Activated CD4-positive, alpha-beta memory T cell treated with anti-CD3 and anti-CD28 coated beads, Interleukin-2, amount 10 ng/mL, durations not matched to agents 7 days and 5 days (primary cell): ENCODE measurements at places on chromosomes 3 and 15.

DNA sequence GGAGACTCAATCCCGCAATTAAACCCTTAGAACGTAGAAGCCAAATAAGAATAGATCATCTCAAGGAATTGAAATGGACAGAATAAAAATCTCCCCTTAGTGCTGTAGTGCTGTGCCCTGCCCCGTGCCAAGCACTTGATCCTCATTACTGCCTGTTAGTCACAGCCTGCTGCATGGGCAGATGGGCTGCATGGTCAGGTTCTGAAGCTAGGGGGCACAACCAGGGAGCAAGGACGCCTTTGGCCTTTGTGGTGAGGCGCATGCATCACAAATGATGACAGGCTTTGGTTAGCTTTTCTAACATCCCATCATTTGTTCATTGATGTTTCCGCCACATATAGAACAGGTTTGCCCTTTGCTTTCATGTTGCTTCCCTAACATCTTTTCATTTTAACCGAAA lies 336.3 kb upstream of the ADAMTS9 start:
- DNase-seq, result no peak

- no peak for DNase-seq
These were observed 10.4 kb upstream of the NCKIPSD start for GRCh38 chr3:48696156-48696555.

- DNase-seq, result no peak
These were observed 223.1 kb upstream of the CTNNB1 start for GRCh38 chr3:40976241-40976640.

DNA sequence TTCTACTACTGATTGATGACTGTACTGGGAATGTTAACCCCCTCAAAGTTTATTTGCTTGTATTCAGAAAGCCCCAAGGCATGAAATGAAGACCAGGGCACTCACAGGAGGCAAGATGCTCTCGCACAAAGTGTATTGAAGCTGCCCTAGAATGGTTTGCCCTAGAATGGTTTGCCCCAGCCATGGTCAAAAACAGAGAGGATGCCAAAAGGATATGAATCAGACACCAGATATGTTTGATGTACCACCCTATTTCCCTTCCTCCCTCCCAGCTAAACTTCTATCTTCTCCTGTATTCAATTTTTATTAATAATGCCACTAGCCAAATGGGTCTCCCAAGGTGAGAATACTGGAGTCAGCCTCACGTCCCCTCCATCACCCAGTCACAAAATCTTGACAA lies 101.3 kb downstream of the TMCO5A start:
- DNase-seq, result no peak

GRCh38 chr15:52102463-52102862 lies 10.1 kb downstream of the BCL2L10 start:
- no peak for DNase-seq

DNA sequence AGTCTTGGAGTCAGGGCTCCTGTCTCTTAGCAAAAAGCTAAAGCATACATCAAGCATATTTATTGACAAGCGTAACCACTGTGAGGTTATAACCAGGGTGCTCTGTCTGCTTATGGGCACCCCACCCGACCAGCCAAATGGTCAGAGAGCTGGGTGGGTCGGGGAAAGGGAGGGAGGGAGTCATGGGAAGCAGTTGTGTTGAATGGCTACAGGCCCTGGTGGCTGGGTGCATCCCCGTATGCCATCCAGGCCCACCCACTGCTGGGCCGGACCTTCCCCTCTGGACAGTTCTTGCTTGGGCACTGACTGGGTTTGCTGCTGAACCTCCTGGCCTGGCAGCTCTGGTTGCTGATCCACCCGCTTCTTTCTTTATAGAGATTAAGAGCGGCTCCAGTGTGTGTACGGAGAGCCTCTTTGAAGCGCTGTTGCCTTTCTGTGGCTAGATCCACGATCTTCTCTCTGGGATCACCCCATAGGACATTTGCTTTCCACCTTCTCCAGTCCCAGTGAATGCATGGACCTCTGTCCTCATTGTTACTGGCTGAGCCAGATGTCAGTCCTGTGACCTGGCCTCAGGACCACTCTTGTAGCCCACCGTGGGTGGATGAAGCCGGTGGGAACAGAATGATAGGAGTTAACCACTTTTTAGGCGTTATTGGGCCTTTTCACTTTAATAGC lies 59.6 kb downstream of the SMAD3 start:
- DNase-seq, result no peak

DNA sequence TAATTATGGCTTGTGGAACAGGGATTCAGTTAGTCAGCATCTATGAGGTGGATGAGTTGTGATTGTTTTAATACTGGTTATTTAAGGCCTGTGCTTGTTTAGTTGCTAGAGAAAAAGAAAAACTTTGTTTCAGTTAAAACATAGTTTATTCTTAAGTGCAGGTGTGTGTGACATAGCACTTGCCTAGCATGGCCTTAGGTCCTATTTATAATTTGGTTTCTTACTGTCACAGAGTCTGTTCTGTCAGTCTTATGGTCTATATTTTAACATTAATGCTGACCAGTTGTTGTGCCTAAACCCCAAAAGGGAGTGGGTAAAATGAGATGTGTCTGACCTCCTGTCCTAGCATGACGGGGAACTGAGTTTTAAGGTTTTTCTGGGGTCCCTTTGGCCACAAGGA lies 486.3 kb downstream of the ZIC1 start:
- no peak for DNase-seq

DNA sequence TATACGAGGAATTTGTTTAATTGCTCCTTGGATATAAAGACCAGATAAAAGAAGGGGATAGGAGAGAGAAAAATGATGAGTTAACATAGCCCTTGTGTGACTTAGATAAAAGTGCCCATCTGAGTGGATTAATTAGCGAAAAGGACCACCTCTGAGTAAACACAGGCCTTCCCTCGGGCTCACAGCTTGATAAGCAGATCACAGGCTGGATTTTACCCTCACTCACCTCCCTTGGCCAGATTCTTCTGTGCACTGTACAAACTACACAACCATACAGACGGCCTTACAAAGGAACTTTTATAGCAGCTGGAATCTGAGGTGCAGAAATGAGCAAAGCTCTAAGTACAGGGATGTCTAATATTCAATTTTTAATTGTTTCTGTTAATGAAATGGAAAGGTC lies 112.4 kb upstream of the STT3B start:
- DNase-seq, result no peak
